Stimulated activated CD4-positive, alpha-beta T cell treated with anti-CD3 and anti-CD28 coated beads, TNF-alpha, amount 100 ng/mL, for 1 hour (primary cell): ENCODE measurements at places on chromosomes 7 and 10.

DNA sequence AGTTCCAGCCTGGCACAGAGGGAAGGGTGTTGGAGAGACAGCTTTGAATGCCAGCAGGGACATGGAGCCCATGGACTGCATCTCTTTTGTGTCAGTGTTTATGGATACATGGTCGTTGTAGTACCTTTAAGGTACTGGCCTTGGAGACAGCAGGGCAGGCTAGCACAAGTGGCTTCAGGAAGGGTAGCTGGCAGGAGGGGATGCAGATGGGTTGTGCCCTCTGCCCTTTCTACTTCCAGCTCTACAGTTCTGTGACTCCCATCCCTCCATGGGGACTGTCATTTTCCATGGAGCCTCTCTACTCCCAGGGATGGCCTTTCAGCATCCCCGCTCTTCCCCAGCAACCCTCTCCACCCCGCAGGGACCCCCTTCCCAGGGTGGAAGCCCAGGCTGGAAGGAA lies 25.1 kb downstream of the POLL start:
- DNase-seq: no peak

DNA sequence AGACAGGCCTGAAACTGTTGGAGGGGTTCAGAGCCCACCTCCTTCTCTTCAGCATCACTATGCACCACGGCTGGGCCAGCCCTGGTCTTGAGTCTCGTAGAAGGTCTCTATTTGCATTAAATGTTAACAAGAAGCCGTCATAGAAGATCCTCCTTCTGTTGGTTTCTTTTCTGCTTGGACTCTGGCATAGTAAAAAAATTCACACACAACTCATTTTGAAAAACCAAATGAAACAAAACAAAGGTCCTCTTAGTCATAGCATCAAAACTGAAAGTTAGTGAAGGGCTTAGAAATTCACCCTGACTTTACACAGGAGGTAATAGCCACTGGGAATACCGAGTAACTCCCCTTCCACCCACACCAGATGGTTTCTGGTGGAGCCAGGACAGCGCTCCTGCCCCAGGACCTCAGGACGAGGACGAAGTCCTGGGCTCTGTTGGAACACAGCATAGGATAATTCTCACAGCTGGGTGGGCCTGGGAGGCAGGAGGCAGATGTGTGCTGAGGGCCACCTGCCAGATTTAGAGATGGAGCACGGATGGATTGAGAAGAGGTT lies 248.4 kb upstream of the KLF6 start:
- DNase-seq: no peak

DNA sequence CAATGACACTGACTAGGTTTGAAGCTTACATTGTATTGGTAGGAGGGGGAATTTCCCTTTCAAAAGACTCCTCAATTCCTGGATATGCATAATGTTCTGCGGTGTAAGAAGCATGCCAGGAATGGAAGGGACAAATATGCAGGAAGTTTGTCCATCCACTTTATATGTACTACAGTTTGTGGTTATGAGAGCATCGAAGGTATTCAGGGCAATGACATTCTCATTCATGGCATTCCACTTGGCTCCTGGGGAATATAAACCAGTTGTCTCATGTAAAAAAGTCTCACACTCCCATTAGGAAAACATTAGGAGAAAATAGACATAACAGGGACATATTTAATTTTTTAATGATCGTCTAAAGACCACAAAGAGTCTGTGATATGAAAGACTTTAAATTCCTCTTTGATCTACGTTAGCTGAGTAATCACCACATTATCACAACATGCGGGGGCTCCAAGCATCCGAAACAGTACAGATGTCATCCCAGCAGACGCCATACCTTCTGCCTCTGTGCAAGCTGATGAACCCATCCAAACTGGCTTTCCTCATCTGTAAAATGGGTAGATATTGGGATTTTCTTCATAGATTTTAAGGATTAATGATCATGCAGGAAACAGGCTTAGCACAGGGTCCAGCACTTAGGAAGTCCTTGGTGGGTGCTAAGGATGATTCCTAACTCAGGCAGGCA lies 675.3 kb downstream of the INHBA start:
- no peak for DNase-seq

GRCh38 chr10:126849646-126850045 lies 55.6 kb upstream of the DOCK1 start:
- DNase-seq: no peak

- no peak for DNase-seq
These were observed 77.0 kb upstream of the LRRTM3 start for GRCh38 chr10:66848856-66849255.

DNA sequence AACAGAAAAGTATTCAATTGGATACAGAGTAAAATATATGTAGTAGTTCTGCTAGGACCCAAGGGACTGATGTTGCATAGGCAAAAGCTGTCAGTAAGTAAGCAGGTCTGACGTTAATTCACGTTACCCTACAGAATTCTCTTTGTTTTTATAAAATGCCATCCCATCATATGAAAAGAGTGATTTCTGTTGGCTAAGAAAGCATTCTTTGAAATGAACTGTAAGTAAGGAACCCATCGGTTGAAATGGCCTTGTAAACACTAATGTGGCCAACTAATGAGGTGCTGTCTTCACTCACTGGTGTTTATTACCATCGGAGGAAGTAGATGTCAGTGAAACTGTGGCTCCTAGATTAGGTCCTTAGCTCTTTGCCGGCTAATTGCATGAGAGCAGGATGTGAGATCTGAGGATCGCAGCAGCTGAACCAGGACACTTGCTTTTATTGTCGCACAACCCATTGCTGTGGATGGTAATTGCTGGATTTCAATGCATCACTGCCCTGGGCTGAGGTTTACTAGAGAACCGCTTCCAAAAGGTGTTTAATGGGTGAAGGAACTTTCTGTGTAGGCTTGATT lies 49.5 kb downstream of the UBE3C start:
- no peak for DNase-seq

GRCh38 chr7:43164757-43165156 lies 52.3 kb downstream of the HECW1 start:
- DNase-seq: no peak

DNA sequence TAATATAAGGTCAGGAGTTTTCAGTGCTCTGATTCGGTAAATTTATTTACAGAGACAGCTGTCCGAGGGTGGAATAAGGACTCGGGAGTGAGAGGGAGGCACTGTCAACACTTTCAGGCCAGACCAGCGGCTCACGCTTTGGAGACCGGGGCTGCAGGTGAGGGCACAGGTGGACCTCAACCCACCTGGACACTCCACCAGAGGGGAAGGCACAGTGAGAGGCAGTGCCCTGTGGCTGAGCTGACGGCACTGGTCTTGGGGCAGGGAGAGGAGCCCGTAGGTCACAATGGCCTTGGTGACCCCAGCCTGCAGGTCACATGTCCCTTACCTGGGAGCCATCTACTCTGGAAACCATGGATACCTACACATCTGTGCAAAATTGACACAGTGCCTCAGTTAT lies 315.1 kb downstream of the ADARB2 start:
- DNase-seq: no peak

DNA sequence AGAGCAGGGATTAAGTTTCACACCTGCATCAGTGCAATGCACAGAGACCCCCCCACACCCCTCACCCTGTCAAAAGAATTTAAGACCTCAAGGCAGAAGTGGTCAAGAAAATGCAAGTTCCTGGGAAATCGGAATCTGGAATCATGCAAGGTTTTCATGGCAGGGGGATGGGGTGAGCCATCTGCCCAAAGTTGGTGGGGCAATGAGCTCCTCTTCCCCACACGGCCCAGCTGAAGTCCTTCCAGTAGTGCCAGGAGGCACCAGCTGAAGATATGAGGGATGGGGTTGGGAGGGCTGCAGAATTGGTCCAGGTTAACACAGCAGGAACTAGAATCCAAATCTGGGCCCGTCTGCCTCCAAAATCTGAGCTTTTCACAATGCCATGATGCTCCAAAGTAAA lies 25.0 kb upstream of the TMEM273 start:
- DNase-seq: no peak

DNA sequence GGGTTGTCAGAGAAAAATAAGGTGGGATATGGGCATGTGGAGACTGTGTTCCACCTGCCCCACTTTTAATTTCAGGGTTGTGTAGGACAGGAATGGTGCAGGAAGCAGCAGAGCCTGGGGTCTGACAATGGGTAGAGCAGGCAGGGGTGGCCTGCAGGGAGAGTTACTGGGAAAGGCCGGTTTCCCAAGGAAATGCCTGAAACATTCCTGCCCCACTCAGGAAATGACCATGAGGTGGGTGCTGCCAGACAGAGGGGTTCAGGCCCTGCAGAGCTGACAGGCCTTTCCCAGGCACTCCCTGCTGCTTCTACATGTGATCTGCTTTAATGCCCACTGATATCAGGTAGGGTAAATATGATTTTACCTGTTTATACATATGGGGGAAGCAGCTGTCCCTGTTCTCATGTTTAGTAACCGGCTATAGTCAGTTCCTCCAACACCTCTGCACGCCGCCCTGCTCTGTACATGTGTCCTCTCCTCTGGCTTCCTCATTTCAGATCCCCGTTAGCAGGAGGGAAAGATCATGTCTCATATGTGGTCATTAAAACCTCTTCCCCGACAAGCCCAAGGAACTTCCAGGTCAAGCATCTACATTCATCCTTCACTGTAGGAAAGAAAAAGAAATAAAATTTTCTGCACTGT lies 118.6 kb upstream of the PRSS58 start:
- no peak for DNase-seq

DNA sequence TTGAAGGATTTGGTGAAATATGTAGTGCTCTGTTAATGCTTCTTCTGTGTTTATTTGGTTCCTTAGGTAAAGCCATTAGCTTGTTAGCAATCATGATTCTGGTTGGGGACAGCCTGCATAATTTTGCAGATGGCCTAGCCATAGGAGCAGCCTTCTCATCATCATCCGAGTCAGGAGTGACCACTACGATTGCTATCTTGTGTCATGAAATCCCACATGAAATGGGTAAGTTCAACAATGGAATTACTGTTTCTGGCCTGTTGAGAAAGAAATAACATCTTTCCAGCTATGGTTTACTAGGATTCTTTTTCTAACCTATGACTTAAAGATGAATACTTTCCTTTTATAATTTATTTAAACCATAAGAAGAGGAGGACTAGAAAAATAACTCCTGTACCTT lies 48.9 kb downstream of the SLC39A12 start:
- DNase-seq: no peak

GRCh38 chr7:105744258-105744657 lies 132.1 kb downstream of the ATXN7L1 start:
- no peak for DNase-seq

- DNase-seq: no peak
These were observed 401.2 kb downstream of the SH2D4B start for GRCh38 chr10:80938903-80939302.

- DNase-seq: no peak
These were observed 557.4 kb upstream of the ADARB2 start for GRCh38 chr10:2294739-2295138.

- DNase-seq: no peak
These were observed 1.9 kb downstream of the TSPAN33 start for GRCh38 chr7:129146237-129146979.

- no peak for DNase-seq
These were observed 399.3 kb downstream of the PPP1R3A start for GRCh38 chr7:113519472-113519871.

DNA sequence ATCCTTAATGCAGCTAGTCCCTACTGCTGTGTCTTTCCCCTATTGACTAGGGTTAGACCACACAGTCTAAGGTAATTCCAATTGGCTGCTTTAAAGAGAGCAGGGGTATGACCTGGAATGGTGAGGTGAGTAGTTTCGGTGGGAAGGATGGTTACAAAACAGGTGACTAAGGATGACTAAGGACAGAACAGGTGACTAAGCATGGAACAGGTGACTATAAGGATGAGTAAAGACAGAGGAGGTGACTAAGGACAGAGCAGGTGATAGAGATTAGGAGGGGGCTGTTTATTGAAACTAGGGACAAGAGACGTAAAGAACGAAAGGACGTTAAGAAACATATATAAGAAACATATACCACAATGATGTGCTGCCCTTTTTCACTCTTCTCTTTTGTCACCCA lies 145.1 kb upstream of the TMEM106B start:
- DNase-seq: no peak
